ENCODE measurements at places on chromosomes 7 and 10.

GRCh38 chr7:155676052-155676451, 31.6 kb downstream of the RBM33 start:
- DNase-seq = no peak

- DNase-seq = no peak
Observed at GRCh38 chr10:63711867-63712716, 190.9 kb downstream of the REEP3 start.

- DNase-seq = no peak
Observed at GRCh38 chr7:25318047-25318446, 89.8 kb upstream of the NPVF start.

DNA sequence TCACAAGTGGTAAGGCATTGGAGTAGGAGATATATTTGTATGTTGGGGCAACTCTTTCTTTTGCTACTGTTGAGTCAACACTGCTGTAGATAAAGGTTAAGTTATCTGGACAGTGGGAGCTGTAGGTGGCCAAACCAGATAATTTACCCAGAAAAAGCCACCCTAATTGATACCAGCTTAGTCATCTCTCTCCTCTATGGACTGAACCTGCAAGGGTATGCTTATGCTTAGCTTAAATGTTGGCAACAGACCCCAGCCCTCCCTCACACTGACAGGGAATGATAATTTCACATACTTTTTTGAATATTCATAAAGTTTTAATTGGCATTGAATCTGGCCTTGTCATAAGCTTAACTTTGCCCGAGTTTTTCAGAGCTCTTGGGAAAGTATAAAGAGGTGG, 66.3 kb downstream of the CREB5 start:
- DNase-seq = no peak

- DNase-seq = no peak
Observed at GRCh38 chr7:46949270-46949931, 632.5 kb downstream of the TNS3 start.

DNA sequence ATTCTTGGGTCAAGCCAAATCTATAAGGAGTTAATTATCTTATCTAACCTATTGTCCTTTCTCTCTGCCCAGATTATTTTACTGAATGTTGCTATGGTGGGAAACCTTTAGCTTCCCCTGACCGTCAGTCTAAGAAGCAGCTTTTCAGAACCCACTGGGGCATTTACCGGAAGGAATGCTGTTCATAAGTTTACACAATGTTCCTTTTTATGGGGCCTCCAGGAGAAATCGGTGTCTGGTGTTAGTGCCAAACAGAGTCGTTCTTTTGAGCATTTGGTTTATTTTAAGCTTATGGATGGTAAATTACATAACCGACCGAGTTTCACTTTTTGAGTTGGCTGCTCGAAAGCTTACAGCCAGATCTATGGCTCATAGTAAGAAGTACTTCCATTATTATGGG, 111.9 kb downstream of the CACNB2 start:
- no peak for DNase-seq

DNA sequence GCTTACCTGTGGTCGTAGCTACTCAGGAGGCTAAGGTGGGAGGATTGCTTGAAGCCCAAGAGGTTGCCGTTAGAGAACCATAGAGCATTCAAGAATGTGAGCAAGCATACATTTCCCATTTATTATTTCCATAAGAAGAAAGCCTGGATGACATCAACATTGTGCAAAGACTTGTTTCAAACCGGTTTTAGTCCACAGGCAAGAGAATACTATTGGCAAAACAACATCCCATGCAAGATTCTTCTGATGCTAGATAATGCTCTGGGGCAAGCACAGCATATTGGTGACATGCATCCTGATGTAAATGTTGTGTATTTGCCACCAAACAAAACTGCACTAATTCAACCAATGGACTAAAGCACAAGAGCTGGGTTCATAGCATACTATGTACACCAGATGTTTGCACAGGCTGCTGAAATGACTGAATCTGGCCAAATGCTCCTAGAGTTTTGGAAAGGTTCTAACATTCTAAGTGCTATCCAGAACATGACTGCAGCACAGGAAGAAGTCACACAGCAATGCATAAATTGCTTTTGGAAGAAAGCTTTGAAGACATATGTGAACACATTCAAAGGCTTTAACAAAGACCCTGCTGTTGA, 42.6 kb downstream of the OTUD1 start:
- no peak for DNase-seq

- no peak for DNase-seq
Observed at GRCh38 chr7:13692548-13692947, 296.9 kb downstream of the ETV1 start.

GRCh38 chr7:35694161-35694783, 663 bp downstream of the HERPUD2 start:
- DNase-seq = no peak

GRCh38 chr10:118669020-118669791, 73.8 kb upstream of the PRLHR start:
- no peak for DNase-seq

GRCh38 chr7:12062062-12062461, 149.0 kb upstream of the TMEM106B start:
- DNase-seq = no peak

GRCh38 chr10:95850791-95851190, 57.0 kb upstream of the CC2D2B start:
- DNase-seq = no peak

- DNase-seq = peak; percentile 22
Observed at GRCh38 chr7:76358011-76358480, 745 bp downstream of the YWHAG start.

DNA sequence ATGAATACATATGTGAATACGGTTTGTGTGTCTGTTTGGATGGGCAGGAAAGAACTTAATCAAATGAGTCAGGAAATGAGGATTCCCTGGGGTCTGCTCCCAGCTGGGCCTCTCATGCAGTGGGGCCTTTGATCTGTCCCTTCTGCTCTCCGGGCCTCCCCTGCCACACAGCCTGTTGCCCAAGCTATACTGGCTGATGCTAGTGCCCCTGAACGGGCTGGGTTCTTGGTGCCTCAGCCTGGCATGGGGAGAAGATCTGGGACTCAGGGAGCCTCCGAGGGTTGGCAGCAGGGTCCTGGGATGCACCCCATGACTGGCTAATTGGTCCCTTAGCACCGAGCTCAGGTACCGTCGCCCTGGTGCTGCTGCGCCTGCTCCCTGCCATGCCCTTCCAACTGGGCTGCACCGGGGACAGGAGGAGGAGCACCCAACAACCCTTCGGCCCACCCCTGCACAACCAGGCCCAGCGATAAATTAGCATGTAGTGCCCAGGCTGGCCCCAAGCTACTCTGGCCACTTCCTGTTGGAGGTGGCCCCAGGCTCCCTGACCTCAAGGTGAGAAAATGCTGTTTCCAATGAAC, 59.9 kb upstream of the DUSP5 start:
- no peak for DNase-seq

DNA sequence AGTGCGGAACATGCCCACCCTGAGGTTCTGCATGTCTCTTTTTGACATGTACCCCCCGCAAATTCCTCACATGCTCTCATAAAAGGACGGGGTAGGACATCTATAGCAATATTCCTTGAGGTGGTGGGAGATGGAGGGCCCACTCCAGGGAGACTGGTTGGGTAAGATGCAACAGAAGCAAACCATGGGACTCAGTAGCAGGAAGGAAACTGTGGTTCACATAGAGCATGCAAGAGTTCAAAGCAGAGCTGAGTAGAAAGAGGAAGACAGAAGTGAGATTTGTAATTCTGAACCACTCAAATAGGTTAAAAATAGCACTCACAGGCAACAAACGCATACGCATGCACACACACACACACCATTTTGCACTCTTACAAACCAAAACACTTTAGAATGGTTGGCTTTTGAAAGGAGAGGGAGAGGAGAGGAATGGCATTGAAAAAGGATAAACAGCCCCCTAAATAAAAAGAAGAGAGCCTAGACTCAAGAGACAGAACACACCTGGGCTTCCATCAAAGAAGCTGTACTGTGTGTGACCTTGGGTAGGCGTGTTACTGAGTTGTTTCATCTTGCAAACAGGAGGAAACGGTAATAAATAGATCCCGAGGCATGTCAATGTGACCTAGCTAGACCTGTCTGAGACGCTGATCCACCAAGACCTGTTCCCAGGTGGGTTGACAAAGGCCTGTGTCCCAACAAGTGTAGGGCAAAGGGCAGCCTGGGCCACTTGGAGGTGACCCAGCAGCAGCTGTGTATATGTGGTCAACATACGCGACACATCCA, 77.6 kb upstream of the LRRC4 start:
- DNase-seq = no peak

DNA sequence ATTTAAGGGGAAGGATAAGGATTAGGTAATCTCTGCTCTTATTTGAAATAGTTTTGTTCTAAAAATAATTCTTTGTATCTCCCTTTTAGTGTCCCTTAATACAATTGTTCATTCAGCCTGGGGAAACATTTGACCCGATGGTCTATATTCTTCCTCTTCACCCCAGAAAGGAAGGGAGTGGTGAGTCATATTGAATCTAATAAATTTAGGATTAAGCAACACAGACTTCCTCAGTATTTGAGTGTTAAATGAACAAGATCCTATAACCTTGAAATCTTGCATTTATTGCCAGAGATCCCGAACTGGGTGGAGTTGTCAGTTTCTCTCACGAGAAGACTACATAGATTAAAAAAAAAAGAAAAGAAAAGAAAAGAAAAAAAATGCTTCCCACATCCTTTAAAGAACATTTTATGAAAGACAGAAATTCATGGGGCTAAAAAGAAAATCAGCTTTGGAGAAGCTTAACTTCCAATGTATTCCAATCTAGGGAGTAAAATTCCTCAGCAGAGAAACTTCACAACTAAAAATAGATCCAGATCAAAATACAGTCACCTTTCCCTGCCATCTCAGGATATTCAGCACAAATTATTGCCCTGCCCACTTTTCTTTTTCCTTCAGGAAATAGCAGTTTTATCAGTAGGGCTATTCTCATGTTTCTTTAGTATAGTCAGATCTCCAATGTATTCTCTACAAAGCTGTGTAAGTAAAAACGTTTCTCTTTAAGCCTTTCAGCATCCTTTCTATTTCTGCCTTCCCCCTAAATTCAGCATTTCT, 82.2 kb downstream of the SEMA3D start:
- DNase-seq = no peak

- DNase-seq = no peak
Observed at GRCh38 chr10:89047397-89047796, 56.8 kb downstream of the FAS start.

- DNase-seq = no peak
Observed at GRCh38 chr7:141325275-141325674, 225.9 kb upstream of the AGK start.

GRCh38 chr7:83648464-83649241, at the start of gene SEMA3E:
Gene SEMA3E (minus strand): TSS chr7:83649139.
- DNase-seq = no peak

GRCh38 chr7:1667566-1668395, 2.3 kb upstream of the ELFN1 start:
- no peak for DNase-seq

DNA sequence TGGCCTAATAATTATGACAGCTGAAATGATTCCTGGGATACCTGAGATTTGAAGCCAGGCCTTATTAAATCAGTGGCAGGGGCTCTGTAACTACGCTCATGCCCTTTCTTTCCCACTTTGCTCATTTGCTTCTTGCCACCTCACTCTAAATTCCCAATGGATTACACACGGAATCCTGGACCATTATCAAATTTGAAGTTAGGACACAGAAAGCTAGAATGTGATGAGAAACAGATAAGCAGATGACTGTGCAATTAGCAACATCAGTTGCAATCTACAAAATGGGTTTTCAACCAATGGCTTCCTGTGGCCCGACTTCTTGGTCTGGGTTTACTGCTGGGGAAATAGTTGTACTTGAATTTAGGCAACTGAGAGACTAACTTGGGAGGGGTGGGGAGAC, 374.3 kb downstream of the INHBA start:
- no peak for DNase-seq

DNA sequence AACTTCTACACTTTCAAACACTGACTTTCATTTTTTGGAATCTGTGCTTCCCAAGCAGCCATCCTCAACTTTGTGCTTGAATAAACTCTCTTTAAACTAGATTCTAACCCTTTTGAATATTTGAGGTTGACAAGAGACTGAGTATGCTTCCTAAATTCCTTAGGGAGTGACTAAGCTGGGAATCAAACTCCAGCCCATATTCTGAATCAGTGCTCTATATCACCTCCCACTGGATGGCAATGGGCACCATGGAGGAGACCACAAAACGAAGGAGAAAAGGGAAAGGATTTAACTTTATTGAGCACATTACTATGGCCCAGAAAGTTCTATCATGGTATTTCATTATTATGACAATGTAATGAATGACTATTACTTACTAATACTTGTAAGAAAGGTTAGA, 17.2 kb upstream of the SLC26A4 start:
- no peak for DNase-seq

- no peak for DNase-seq
Observed at GRCh38 chr10:8171008-8171407, 116.5 kb downstream of the GATA3 start.

DNA sequence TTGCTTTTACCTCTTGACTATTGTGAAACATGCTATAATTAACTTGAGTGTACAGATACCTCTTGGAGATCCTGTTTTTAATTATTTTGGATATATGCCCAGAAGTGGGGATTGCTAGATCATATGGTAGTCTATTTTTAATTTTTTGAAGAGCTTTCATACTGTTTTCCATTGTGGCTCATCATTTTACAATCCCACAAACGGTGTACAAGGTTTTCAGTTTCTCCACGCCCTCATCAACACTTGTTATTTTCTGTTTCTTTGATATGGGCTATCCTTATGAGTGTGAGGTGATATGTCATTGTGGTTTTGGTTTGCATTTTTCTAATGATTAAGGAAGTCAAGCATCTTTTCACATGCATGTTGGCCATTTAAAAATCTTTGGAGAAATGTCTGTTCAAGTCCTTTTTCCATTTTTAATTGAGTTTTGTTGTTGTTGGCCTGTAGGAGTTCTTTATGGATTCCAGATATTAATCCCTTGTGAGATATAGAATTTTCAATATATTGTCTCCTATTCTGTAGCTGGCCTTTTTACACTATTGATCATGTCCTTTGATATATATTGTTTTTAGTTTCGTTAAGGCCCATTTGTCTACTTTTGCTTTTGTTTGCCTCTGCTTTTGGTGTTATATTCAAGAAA, 7.5 kb downstream of the AGK start:
- DNase-seq = no peak

DNA sequence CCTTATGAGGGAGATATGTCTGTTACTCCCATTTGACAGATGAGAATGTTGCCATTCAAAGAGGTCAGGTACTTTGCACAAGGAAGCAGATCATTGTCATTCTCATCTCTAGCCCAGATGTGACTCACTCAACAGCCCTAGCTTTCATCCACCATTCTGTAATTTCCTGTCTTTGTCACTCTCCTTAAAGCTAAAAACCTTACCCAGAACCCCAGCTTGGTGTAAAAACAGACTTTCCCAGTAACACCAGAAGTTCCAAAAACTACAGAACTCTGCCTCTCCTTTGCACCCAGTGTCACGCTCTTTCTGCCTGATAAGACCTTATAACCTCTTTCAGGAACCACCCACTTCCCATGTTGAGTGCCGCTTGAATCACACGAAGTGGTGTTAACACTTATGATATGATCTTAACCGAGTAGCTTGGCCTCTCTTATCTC, 89.1 kb upstream of the SP4 start:
- no peak for DNase-seq

GRCh38 chr10:76401006-76401405, 969.6 kb downstream of the LRMDA start:
- DNase-seq = no peak

- peak; percentile 1 for DNase-seq
Observed at GRCh38 chr7:21253740-21254687, 173.9 kb upstream of the SP4 start.

- no peak for DNase-seq
Observed at GRCh38 chr7:90594751-90595317, 1.3 kb upstream of the CDK14 start.

Data from T follicular helper cell (primary cell).